ENCODE measurements at places on chromosomes 3 and 15.

- DNase-seq = no peak
Observed at GRCh38 chr15:92886042-92886537, 14.0 kb upstream of the CHD2 start.

DNA sequence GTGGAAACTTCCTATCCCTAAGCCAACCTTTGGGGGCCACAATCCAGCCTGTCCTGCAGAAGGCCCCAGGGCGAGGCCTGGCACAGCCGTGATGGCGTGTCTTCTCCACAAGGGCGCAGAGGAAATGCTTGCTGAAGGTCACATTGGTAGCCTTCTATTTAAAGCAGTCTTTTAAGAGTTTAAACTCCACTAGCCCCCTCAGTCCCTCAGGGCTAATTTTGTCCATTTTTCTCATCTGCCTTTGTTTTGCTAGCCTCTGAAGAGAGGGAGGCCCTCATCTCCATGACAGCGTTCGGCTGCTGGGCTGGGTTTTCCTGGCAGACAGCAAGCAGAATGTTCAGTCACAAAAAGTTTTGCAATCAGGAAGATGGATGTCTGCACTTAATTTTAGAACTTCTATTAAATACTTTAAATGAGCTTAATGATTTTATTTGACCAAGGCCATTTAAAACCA lies 40.8 kb downstream of the RARB start:
- DNase-seq = no peak

DNA sequence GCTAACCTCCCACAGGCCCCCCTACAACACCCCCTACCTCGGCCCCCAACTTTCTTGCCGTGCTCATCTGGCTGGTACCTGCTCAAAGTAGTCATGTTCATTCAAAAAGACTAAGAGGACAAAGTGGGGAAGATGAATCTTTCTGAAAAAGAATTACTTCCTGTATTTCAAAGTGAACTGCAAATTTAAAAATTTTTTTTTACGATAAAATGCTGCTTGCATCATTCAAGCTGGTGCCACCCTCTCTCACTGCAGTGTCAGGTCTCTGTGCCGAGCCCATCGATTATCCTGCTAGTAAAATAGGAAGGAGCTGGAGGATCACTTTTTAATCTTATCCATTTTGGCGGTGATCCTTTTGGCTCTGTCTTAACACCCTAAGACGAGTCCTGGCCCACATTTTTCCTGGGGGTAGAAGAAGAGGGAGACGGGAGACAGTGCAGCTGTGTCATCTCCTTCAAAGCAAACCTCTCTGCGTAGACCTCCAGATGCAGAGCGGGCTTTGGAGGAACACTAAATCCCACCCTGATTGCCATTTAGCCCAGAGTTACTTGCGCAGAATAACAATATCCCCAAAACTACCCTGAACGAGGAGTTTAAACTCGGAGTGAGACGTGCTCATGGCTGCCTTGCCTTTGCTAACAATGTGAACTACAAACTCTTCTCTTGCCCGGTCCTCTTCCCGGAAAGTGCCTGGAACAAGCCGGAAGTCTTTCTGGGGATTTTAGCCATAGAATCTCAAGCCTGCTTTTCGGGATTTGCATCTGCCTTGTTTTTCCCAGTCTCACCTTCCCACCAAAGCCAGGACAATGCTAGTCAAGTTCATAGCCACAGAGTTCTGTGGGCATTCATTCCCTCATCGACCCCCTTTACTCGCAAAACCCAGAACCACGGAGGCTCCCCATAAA lies 66.2 kb upstream of the CGNL1 start:
- DNase-seq = no peak

GRCh38 chr3:71166339-71167240 lies 416.9 kb downstream of the FOXP1 start:
- no peak for DNase-seq

DNA sequence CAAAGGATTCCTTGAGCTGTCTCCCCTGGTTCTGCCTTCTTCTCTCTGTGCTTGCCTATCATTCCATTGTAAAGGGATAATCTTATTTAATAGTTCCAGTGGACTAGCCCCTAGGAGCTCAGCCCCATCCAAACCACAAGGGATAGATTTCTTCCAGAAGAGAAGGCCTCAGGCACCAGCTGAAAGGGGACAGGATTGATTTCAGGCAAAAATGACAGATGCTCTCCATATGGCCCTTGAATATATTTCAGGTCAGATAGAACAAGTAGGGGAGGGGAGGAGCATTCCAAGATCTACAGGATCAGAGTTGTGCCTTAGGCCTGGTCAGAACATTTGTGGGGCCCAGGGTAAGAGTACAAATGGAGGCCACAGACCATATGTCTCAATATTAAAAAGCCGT lies 85.3 kb downstream of the RPLP1 start:
- DNase-seq = no peak

DNA sequence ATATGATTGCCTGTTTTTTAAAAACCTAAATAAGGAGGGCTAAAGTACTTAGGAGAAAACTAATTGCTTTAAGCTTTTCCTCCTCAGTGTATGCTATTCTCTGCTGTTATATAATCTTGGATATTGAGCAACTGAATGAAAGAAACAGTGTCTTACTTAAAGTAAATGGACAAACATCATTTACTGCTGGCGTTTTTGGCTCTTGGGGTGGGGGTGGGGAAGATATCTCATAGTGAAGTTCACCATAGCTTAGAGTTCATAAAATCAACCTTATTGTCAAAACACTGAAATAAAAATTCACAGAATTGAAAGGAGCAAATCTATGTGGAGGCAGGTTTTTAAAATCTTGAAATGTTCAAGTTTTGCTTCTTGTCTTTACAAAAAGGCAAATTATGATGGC lies 256.4 kb upstream of the SOX2 start:
- DNase-seq = no peak

- no peak for DNase-seq
Observed at GRCh38 chr3:159781867-159782266, 206.8 kb upstream of the IL12A start.

DNA sequence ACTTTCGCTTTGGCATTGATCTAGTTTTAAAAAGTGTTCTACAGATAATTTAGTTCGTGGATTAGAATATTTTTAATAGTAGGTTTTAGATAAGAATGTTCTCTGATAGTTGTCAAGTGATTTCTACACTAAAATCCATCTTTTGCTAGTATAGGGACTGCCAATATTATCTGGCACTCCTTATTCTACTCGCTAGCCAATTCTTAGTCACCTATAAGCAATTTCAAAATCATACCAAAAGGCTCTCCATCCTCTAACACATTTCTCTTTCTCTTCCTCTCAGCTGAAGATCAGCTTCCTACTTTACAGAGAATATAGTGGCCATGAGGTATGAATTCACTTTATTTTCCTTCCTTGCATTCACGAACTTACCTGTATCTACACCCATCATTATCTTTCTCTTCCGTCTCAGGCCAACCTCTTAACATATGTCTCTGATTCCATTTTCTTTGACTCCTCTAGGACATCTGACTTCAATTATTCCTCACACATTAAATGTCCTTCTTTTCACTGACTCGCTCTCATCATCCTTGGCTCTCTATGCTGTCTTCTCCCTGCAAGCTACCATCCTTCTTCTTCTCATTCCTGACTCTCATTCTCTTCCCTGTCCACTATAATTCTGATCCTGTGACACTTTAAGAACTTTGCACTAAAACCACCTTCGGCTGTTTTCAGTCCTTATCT lies 35.5 kb downstream of the C3orf80 start:
- no peak for DNase-seq

GRCh38 chr15:25170781-25171110 lies 216.0 kb downstream of the SNRPN start:
- no peak for DNase-seq

DNA sequence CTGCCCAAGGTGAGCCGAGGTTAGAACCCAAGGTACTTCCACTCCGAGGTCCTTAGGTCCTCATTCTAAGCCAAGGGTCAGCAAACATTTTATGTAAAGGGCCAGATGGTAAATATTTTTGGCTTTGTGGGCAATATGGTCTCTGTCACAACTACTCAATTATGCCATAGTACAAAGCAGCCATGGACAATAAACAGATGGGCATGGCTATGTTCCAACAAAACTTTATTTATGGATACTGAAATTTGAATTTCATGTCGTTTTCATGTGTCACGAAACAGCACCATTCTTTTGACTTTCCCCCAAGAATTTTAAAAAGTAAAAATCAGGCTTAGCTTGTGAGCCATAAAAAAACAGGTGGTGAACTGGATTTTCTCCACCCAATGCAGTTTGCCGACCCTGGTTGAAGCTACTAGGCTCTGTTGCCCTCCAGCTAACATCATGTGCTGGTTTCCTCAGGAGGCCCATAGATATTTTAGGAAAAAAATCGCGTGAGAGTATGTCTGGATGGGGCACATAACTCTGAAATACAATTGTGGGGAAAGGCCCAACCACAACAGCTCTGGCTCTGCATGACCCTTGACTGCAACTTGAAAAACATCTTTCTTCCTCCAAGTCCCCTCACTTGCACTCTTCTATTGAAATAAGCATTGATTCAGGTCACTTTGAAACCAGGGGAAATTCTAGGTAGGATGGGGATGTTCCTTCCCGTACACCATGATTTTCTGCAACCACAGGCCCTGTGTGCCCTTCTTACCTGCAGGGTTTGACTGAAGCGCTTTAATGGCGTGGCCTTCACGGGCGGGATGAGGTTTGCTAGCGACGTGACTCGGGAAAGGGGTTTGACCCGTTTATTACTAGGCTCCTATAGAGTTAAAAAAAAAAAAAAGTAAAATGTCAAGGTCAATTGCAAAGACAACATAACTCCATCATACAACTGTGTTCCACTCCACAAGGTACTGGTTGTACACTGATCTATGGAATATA lies 28.5 kb downstream of the ARHGEF3 start:
- no peak for DNase-seq

DNA sequence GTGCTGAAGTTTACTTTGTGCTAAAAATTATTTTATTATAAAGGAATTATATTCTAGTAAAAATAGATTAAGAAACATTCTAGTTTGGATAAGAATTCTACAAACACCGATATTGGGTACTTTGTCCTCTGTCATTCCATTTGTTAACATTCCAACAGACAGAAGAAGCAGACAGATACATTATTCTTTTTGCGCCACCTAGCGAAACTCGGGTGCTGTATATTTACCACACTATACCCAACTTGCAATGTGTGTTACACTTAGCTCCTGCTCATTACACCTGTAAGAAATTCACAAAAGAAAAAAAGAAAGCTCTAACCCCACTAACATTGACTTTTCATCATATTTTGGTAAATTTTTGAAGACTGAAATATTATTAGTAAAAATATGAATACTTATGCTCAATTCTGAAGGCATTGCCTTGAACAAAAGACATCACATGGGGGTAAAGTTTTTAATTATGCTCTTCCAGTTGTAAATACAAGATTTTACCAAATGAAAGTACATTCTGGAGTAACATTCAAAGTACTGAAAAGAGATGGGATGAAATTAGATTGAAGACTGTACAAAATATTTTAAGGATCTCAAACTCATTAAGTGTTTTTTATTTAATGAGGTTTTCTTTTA lies 136.5 kb upstream of the MLF1 start:
- peak; percentile 72 for DNase-seq

- no peak for DNase-seq
Observed at GRCh38 chr3:182533394-182533793, 259.9 kb upstream of the ATP11B start.

- DNase-seq = no peak
Observed at GRCh38 chr15:71302861-71303410, 187.7 kb downstream of the THSD4 start.

GRCh38 chr3:72418244-72418643 lies 430.0 kb downstream of the SHQ1 start:
- DNase-seq = no peak

DNA sequence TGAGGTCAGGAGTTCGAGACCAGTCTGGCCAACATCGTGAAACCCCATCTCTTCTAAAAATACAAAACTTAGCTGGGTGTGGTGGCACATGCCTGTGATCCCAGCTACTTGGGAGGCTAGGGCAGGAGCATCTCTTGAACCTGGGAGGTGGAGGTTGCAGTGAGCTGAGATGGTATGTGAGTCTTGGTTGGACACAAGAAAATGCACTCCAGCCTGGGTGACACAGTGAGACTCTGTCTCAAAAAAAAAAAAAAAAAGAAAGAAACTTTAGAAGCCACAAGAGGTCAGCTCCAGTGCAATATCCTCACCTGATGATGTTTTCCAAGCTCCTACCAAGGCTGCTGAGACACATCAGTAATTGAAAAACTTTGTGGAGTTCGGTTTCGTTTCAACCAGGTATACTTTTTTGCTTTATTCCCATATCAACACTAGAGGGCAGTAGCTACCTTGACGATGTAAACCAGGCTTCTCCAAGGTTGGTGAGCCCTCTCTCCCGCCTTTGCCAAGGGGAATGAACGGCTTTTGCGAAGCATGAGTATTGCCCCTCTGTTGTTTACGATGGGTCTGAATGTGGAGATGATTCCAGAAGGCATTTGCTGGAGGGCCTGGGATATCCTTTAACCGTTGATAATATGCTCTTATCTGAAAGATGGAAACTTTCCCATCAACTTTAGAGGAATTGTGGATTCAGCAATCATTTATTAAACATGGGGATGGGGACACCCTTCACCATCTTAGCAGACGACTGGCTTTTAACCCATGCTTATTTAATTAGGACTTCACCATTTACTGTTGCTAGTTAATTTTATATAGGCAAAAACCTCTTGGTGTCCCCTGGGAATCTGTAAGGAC lies 202.8 kb downstream of the SV2B start:
- DNase-seq = peak; percentile 66

DNA sequence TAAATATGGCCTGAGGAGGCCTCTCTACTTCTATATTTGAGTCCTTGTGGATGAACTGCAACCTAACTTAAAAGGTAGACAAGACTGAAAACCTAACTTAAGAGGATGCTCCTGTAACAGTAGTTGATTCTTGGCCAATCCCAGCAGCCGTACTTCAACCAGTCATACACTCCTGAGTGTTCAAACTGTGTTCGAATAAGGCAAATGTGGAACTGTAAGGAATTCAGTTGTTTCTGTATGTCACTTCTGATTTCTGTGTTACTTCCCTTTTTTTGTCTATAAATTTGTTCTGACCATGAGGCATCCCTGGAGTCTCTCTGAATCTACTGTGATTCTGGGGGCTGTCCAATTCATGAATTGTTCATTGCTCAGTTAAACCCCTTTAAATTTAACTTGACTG lies 20.5 kb downstream of the GALK2 start:
- DNase-seq = no peak

DNA sequence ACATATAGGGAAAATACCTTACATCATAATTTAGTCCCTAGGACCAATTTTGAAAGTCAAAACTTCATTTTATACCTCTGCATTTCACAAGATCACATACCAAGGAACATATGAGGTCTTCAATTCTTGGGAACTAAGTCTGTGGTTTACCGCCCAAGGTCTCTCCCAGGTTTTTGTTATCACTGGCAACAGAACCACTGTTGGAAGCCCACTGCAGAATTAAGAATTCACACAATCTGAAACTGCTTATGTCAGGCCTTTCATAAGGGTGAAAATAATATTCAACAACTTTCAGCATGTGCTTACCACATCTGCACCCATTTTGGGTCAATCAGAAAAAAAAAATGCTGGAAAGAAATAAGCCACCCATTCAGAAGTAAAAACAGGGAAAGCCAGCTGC lies 107.2 kb upstream of the MME start:
- no peak for DNase-seq
